Caco-2 (cell line): ENCODE measurements at places on chromosomes 16 and 17.

DNA sequence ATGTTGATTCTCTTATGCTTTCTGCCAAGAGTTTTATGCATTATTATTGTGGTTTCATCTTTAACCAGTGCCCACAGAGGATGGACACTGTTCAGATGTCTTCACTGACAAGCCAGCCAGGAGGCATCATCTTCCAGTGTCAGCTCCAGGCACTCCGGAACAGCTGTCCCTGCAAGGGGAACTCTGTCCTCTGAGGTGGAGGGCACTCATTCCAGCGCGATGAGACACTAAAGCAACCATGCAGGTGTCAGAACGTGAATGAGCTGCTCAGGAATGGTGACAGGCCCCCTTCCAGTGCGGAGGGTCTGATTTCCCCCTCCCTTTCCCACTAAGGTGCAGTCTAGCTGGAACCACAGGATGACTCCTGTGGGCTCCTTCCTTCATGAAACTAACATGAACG lies 117.5 kb downstream of the NOG start:
- DNase-seq, result no peak

- DNase-seq, result no peak
Measured at GRCh38 chr17:15454346-15454745, 13.1 kb downstream of the CDRT4 start.

GRCh38 chr17:5211458-5211857 lies 19.8 kb upstream of the ZNF594 start:
- no peak for DNase-seq

GRCh38 chr16:65023802-65024201 lies 98.1 kb downstream of the CDH11 start:
- DNase-seq, result no peak

DNA sequence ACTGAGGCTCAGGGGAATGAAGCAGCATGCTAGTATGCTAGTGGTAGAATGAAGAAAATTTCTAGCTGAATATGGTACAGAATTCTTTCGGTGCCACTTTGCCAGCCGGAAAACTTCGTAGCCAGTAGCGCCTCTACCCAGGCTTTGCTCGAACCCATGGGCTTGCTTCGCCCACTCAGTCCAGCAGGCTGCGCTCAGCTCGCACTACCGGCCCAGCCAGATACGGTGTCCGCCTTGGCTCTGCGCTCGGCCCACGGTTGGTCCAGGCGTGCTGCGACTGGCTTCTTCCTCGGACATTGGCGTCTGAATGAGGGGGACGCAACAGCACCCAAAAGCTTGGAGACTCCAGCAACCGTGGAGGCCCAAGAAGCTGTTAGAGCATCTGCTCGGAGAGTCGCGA lies 372.5 kb upstream of the CDH8 start:
- no peak for DNase-seq

- DNase-seq, result peak; percentile 75
Measured at GRCh38 chr16:31472709-31473203, 804 bp downstream of the TGFB1I1 start.

DNA sequence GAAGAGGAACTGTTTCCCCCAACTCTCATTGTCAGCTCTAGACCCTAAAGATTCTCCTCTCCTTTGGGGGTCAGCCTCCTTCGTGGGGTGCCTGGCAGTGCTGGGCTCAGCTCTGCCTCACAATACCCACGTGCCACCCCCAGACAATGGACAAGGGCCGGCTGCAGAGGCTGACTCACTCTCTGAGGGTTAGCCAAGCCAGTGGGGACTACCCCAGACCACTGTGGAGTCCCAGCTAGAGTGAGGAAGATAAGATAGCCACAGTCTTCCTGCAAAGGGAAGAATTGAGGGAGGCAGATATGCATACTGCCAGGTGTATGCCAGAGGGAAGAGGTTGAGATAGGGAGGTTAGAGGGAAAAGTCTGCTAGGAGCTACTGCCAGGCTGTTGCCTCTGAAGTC lies 13.5 kb upstream of the MTMR4 start:
- no peak for DNase-seq

DNA sequence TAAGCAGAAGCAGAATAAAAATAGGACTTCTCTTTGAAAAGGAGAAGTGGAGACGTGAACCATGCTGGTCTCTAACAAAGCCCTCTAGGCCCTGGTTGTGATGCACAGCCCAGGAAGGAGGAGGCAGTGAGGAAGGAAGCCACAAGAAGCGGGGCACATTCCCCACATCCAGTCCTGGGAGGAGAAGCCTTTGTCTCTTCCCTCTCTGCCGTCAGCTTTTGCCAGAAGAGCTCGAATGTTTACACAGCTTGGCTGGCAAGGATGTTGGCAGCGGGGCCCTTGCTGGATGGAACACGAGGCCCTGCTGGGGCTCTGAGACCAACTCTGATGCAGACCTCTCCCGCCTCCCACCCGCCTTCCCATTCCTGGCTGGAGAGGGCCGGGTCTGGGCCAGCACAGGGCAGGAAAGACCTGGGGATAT lies 91.3 kb downstream of the MAF start:
- DNase-seq, result no peak

DNA sequence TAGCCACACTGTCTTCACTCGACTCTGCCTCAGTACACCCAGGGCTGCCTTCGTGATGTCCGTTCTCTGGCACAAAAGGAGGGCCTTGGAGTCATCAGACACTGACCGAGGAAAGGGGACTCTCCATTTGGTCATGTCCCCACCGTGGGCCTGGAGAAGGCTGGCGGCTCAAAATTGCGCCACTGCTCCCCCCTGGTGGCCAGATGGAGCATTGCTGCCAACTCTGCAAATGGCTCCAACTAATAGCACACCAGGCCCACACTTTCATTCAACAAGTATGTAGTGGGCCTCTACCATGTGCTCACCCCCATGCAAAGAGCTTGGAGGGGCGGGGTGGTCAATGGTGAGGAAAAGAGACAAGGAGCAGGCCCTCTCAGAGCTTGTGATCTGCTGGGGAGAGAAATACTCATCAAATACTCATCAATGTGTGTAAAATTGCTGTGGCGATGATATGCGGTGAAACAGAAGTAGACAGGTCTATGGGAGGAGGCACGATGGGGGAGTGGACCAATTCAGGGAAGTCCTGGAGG lies 5.2 kb upstream of the GRIN2C start:
- DNase-seq, result peak; percentile 81

- no peak for DNase-seq
Measured at GRCh38 chr17:33954597-33954996, 300.5 kb upstream of the CCL2 start.

DNA sequence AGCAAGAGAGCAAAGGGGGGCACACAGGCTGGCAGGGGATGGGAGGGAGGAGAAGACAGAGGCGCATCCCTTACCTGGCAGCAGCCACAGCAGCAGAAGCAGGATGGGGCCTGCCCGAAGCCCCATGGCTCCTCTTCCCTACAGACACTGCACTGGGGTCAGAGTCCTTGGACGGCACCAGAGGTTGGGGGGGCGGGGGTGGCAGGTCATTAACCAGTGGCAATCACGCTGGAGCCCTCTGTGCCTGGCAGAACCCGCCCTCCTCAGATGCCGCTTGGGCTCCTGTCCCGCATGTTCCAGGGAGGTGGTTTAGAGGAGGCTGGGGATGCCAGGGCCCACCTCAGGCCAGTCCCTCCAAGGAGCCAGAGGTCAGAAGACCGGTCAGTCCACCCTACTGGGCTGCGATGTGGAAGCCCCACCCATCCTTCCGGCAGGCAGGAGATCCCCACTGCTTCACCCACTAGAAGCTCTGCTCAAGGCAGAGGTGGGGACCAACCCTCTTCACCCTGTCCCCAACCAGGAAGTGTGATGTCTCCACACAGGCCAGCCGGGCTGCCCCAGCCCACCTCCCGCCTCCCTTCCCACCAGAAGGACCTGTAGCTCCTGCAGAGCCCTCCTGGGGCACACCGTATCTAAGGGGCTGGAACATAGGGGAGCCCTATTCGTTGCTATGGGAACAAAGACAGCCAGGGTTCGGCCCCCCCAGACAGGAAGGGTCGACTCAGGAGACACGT lies 11.7 kb downstream of the ZG16B start:
- no peak for DNase-seq

DNA sequence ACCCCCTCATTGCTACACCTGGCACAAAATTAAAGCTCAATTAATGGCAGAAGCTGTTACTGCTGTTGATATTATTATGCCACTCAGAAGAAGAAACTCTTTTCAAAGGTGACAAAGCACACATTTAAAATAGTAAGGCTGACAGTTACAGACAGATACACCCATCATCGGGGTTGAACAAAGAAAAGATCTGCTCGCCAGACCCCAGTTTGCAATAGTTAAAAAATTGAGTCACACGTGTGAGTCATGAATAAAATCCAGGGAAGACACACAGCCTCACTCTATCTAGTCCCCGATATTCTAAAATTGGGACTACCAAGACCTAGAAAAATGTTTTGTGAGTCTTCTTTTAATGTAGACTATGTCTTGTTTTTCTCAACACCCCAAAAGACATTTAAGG lies 330.0 kb upstream of the SOX9 start:
- DNase-seq, result no peak

DNA sequence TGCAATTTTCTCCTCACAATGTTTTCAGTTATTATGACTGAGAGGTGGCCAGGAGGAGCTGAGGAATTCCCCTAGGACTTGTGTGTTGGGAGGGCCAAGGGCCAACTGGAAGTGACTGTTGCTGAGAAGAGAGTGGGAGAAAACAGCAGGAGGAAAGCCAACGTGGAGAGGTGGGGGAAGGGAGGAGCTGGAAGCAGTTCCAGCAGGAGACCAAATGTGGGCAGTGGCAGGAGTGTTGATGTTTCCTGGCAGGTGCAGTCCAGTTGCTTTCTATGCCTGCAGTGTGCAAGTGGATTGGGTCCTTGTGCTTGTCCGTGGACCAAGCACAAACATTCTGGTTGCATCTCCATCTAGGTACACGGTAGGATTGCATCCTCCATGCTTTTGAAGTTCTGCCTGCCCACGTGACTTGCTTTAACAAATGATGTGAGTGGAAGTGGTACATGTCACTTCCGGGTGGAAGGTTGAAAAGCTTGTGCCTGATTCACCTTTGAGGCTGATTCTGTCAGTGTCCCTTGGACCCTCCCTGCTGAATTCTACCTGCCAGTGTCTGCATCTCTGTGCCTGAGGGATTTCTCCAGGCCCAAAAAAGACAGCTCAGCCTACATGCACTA lies 54.7 kb upstream of the CRHR1 start:
- DNase-seq, result peak; percentile 22

DNA sequence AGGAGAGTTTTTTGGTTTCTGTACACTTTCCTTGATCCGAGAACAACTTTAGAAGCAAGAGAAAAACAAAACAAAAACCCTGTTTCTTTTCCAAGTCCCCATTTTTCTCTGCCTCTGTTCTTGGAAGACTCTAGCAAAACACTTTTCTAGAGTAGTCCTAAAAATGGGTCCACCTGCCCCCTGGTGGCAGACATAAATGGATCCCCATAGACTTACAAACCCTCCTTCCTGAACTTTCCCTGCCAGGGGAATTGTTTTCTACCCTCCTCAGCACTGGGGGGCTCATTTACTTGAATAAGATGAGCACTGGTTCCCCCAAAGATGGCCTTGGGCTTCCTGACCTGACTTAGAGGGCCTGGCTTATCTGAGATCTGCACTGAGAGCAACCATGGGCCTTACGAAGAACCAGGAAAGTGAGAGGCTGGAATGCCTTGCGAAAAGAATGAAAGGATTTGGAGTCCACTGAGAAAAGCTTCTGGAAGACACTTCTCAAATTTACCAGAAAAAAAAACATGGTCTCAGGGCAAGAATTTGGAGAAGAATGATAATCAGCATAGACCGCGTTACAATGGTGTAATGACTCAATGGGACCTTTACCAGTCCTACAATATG lies 48.0 kb upstream of the CDYL2 start:
- peak; percentile 57 for DNase-seq

DNA sequence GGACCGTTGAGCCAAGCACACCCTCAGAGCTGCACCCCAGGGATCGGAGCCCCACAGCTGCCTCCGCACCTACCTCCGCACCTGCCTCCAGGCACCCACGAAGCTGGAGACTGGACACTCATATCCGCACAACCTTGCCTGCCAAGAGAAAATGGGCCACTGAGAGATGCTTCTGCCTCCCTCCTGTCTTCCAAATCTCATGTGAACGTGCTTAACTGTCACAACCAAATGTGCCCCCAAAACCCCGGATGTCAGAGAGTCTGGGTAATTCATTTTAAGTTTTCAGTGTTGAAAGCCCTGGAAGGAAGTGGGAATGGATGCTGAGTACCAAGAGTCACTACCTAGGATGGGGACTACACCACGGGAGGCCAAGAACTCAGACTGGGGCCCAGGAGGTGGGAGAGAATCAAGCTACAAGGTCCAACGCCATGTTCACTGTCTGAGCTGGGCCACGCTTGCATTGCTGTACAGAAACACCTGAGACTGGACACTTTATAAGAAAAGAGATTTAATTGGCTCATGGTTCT lies 49.5 kb upstream of the MEAK7 start:
- DNase-seq, result no peak

DNA sequence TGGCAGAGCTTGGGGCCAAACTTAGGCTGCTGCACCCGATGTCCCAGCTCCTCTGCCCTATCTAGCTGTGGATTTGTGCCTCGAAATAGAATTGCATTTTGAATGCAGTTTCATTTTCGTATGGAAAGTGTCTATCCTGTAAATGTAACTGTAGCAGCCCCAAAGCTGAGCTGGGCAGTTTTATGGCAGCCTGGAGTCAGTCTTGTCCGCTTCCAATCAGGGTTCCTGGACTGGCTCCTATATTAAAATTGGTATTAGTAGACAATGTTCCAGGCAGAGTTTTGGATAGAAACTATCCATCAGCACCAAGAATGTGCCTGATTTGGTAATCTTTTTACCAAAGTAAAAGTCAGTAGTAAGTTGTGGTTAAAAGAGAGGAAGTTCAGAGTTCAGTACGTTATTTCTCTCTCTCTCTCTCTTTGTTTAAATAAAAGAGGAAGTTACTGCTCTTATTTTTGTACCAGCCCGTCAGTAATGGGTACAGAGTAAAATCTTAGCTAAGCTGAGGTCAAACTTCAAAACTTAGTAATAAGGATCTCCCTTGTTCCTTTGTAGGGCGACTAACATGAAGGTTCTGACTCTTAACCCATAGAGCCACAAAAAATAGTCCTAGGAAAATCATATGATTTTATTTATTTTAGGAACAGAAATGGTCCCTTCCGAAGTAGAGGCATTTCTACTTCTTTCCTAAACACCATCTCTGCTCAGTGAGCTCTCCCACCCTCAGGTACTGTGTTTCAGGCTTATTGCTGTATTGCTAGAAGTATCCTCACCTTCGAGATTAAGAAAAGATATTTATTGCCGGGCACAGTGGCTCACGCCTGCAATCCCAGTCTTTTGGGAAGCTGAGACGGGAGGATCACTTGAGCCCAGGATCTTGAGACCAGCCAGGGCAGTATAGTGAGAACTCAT lies 28.0 kb downstream of the PRKCB start:
- no peak for DNase-seq

DNA sequence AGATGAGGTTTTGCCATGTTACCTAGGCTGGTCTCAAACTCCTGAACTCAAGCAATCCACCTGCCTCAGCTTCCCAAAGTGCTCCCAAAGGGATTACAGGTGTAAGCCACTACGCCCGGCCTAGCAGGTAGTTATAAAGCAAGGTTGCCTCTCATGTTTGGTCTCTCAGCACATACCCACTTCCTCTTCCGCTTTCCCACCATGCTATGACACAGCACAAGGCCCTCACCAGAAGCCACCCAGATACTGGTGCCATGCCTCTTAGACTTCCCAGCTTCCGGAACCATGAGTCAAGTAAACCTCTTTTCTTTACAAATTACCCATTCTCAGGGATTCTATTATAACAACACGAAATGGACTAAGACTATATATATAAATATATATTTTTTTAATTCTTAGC lies 143.6 kb downstream of the COPRS start:
- no peak for DNase-seq
